ENCODE measurements at places on chromosomes 1 and 21.

- DNase-seq, result no peak
These were observed 94.0 kb upstream of the KIF26B start for GRCh38 chr1:245060684-245061374.

DNA sequence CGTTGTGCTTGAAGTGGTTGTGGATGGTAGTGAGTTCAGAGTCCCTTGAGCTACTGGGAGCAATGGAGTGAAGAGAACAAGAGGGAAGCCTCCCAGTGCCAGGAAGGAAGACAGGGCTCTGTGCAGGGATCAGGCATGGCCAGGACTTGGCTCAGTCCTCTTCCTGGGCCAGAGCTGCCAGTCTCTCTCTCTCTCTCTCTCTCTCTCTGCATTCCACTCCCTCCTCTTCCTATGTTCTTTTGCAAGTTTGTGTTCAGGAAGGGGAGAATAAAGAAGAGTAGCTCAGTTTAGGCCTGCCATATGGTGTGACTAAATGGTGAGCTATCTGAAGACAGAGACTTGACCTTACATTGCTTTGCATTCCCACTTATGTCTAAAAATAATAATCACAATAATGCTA, 20.5 kb upstream of the RPTN start:
- no peak for DNase-seq

DNA sequence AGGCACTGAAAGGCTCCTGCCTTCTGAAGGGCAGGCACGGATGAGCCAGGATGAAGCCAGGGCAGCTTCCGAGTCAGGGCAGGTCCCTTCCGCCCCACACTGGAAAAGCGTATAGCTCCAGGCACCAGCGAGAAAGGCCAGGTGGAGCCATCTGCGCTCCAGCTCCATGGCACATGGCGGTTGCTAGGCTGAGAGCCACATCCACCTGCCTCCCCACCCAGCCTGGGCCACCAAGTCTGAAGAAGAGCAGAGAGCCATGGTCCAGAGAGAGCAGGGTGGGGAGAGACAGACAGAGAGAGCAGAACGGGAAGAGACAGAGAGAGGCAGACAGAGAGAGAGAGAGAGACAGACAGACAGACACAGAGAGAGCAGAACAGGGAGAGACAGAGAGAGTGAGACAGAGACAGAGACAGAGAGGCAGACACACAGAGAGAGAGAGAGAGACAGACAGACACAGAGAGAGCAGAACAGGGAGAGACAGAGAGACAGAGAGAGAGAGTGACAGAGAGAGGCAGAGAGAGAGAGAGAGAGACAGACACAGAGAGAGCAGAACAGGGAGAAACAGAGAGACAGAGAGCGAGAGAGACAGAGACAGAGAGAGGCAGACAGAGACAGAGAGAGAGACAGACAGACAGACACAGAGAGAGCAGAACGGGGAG, 5.2 kb downstream of the FNDC10 start:
- no peak for DNase-seq

DNA sequence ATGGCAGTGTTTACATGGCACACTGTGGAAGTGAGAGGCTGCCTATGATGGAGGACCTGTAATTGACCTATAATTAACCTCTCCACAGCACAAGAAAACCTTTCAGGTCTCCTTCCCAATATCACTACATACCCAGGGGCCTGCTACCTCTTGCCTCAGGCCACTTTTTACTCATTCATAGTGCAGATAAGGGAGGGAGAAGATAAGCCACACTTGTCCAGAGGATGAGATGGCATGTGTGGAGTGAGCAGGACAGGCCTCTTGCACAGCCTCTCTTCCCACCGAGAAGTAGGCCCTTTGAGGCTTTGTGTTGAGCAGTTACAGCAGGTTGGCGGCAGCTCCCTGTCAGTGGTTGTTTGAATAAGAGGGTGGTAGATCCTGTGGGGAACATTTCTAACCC, 31.1 kb upstream of the IKBKE start:
- DNase-seq, result no peak

- DNase-seq, result peak; percentile 82
These were observed 17.9 kb upstream of the ETV3 start for GRCh38 chr1:157156058-157156541.
